DMS 273 treated with DMSO at 0.1 percent for 48 hours (cell line): ENCODE measurements at places on chromosomes 2 and 18.

DNA sequence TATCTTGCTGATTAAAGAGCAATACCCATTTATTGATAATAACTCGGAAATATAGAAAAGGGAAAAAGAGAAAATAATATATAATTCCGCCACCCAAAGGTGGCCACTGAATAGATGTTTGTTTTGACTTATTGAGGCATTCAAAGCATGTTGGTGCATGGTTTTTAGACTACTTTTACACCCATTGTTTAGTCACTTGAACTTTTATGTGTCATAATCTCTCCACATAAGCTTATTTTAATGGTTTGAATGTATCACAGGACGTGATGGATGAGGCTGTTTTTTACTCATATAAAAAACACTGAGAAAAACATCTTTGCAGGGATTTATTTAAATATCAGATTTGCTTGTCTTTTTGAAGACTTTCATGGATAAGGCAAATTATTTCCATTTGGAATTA, 120.4 kb downstream of the ACKR3 start:
- no peak for DNase-seq

- DNase-seq, result no peak
Measured at GRCh38 chr2:223053484-223054192, 1.6 kb downstream of the KCNE4 start.

GRCh38 chr2:188383158-188383557, 91.5 kb downstream of the GULP1 start:
- no peak for DNase-seq

DNA sequence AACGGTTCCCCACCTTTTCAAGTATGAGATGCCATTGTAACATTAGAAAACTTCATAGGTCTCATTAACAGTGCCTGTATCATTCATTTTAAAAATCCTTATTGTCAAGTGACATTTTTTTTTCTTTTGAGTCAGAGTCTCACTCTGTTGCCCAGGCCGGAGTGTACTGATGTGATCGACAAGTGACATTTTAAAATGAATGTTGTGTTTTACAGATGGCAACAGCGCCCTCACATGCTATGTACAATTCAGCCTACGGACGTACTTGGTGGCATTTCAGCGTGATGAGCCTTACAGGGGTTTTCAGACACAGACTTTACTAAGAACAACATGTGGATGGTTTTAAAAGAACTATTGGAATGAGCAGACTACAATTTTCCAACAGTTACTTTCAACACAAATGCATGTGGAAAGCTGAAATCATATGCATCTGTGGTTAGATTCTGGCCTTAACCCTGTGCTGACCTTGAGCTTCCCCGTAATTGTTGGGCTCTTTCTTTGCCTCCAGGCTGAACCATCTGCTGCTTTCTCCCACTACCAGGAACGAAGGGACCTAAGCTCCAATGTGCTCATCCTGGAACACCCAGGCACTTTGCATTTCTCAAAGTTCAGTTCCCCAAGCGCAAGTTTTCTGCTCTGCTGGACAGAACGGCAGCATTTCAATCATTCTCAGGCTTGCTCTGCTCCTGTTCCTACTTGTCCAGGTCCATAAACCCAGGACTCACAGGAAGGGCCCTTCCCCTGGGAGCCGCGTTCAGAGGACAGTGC, 119.9 kb upstream of the NDUFV2 start:
- peak; percentile 75 for DNase-seq

- DNase-seq, result no peak
Measured at GRCh38 chr18:3346487-3346886, 84.6 kb downstream of the MYL12B start.
